ENCODE measurements at places on chromosomes 6 and 20. TPM values are rescaled to one million over a fixed set of nuclear protein-coding genes. Genes with fewer than 3 reads are reported as not detected.

GRCh38 chr6:144797881-144798589, 512.9 kb downstream of the UTRN start:
- no peak for DNase-seq

DNA sequence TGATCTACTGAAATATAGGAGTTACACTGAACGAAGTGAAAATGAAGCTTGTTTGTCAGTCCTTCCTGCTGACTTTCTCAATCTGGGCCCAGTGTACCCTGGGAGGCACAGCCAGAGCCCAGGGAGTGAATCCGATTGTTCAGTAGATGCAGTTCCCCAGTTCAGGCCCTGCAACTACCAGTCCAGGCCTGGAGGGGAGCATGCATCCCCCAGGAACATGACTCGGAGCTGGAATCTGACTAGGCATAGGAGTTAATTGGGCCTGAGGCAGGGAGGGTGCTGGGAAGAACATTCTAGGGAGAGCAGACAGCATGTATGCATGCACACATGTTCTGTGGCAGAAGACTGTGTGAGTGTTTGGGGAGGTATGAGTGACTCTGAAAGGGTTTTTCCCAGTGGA, 42.1 kb downstream of the PHACTR3 start:
- no peak for DNase-seq

DNA sequence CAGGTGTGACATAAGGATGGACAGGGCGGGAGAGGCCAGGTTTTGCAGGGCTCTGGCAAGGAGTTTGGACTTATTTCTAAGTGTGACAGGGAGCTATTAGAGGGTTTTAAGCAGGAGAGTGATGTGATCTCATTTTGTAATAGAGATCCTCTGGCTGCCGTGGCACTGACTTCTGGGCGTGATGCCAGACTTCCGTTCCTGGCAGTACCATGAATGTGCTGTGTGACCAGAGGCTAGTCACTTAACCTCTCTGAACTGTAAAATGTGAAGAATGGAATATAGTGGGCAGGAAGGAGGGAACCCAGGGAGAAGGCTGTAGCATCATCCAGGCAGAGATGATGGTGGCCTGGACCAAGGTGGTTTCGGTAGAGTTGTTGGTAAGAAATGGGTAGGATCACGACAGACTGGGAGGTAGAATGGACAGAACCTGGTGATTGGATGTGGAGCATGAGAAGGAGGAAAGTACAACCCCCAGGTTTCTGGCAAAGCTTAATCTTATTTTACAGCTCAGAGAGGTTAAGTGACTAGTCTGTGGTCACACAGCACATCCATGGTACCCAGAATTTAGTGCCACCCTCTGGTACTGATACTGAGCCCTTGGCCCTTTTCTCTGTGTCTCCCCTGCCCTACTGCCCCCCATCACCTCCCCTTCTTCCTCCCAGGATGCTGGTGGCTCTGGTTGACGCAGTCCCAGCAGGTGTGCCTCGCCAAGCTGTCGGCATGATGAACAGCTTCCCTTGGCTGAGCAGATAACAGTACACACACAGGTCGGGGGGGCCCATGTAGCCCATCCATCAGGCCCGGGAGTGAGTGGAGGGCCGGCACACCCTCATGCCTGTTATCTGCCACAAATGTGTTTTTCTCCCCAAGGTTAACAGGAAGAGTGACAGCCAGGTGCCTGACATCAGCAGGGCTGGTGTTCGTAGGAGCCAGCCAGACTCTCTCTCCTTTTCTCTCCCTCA, 52.9 kb upstream of the CTNNBL1 start:
- DNase-seq: no peak

The RNF182 gene
- not detected for total RNA-seq

- no peak for DNase-seq
Measured at GRCh38 chr6:99099243-99099642, 151.5 kb upstream of the FBXL4 start.

- DNase-seq: no peak
Measured at GRCh38 chr6:68252632-68253031, 382.4 kb upstream of the ADGRB3 start.

DNA sequence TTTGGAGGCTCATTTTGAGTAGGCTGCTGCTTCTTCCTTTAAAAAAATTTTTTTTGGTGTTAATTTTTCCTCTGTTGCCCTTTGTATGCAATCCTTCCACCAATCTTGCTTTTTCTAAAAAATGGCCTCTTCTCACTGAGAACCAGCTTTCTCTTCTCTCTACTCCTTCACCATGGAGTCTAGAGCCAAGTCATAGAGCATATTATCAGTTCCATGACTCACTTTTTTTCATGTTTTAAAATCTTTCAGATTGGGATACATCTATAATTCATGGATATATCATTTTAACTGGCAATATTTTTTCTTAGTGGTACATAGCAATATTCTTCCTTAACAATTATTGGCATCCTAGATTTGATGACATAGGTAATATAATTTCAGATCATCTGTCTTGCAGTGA, 62.7 kb downstream of the SLX4IP start:
- DNase-seq: no peak

- no peak for DNase-seq
Measured at GRCh38 chr6:146127447-146128215, 98.8 kb downstream of the GRM1 start.

DNA sequence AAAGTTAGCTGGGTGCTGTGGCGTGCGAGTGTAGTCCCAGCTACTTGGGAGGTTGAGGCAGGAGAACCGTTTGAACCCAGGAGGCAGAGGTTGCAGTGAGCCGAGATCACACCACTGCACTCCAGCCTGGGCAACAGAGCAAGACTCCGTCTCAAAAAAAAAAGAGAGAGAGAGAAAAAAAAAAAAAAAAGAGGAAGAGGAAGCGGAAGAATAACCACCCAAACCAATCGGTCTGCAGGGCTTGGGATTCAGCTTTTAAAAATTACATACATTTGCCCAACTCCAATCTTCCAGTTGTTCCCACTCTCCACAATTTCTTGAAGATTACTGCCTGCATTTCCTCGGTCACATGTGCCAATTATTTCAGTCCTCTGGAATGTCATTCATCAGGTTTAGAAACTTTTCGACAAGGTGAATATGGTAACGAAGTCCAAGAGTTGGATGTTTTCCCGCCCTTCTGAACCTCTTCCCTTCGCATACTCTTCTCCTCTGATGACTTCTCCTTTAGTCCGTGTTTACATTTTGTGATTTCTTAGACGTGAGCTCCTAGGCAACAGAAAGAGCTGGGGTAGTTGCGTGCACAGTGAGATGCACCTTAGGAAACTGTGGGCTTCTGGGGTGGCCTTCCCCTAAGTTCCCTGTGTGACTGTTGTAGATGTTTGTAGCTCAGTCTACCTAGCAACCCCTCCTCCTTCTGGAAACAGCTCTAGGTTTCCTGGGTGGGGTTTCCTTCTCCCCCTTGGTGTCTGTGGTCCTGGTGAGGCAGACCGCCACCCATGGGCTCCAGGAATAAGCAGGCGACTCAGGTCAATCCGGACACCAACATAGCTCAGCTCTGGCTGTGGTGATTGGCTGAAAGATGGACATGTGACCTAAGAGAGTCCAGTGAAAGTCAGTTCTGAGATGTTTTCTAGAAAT, 63.0 kb upstream of the NCOA3 start:
- no peak for DNase-seq

DNA sequence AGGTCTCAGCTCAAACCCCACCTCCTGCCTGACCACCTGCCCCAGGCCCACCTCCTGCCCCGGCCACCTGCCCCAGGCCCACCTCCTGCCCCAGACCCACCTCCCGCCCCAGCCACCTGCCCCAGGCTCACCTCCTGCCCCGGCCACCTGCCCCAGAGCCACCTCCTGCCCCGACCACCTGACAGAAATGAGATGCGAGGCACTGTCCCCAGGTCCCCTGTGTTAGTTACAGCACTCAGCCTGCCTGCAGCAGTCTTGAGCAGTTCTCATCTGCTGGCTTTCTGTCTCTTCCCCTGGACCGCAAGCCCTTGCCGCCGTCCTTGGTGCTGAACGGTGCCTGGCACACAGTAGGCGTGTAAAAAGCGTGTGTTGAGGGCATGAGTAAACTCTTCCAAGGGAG, 79.5 kb downstream of the CDH4 start:
- no peak for DNase-seq

DNA sequence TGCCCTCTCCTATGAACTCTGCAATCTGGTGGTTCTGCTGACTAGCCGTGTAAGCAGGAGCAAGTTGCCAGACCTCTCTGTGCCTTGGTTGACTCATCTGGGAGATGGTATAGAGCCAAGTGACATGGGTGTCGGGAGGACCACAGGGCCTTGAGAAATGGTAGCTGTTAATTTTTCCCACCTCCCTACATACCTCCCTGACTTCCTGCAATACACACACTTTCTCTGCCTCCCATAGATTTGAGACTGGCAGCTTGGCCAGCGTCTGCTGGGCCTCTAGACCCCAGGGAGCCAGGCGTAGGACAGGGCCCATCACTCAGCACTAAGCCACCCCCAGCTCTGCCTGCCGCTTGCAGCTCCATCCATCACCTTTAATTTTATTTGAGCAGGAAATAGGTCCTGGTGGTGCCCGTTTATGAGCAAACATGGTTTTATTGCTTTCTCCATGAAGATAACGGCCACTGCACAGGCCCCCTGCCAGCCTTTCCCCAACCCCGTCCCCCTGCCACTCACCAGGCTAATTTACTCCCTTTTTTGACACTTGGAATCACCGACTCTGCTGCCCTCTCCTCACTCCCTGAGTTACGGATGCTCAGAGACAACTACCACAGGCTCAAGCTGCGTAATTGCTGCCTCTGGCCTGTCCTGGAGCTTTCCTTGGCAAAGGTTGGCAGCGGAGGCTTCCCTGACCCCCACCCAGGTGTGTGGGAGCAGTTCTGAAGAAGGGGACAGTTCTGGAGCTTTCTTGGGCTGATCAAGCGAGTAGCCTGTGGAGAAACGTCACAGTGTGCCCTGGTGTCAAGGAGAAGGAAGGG, 11.1 kb downstream of the GLP1R start:
- DNase-seq: no peak
